ENCODE measurements at places on chromosomes 16 and 17.
A peak's percentile ranks its signal among the peaks of the same experiment; 100 is the strongest.

GRCh38 chr17:9436630-9437029 is 139.0 kb downstream of the STX8 start:
- no peak for DNase-seq
- H3K27me3 ChIP-seq: no peaks in the 10 kb centered on the region
- no peak overlapping the region for H3K4me3 ChIP-seq
- H3K4me1 ChIP-seq: peaks cover 5% of the 10 kb centered on the region
- peaks cover 2% of the 10 kb centered on the region for H3K36me3 ChIP-seq
- H3K27ac ChIP-seq: no peak overlapping the region

GRCh38 chr16:67447508-67448076 is 16.7 kb downstream of the HSD11B2 start:
- peak; percentile 38 for DNase-seq
- no peak overlapping the region for H3K4me3 ChIP-seq
- H3K27ac ChIP-seq: no peak overlapping the region
- H3K4me1 ChIP-seq: no peaks in the 10 kb centered on the region
- no peaks in the 10 kb centered on the region for H3K27me3 ChIP-seq

DNA sequence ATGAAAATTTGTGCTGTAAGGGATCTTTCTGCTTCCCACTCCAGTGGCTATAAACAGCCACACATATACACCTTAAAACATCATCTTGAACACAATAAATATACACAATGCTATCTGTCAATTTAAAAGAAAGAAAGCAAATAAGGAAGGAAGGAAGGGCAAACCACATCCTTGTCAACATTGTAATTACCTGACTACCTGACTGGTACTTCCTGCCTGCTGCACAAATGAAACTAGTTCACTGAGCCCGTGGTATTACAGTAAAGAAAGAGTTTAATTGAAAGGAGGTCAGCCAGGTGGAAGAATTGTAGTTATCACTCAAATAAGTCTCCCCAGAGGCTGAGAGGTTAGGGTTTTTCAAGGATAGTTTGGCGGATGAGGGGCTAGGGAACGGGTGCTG is 344.4 kb upstream of the ASIC2 start:
- no peaks in the 10 kb centered on the region for H3K36me3 ChIP-seq
- no peak overlapping the region for H3K4me3 ChIP-seq

DNA sequence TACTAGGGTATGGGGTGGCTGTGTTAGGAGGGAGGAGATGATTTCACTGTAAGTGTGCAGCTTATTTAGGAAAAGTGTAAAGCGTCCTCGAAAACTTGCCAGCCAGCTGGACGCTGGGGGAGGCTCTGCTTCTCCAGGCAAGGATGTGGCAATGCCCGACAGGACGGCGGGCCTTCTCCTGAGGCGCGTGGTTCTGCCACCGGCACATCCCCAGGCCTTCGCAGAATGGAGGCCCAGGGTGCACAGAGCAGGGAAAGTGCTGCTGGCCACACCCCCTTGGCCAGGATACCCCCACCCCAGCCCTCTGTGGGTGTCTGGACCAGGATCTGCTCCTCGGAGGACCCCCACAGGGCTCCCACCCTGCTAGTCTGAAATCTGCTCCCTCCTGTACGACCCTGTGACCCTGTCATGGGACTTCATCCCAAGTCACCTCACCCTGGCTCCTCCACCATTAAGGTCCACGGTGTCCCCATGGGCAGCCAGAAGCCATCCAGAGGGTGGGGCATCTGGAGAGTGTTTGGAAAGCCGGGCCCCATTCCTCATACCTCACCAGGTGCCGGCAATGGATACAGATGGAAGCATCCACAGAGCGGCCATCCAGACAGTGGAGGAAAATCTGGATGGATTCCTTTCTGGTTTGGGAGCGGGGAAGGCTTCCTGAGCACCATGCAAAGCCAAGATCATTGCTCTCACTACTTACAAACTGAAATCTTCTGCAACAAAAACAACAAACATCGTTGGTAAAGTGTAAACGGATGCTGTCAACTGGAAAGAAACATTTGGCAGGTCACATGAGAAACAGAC is 9.2 kb upstream of the SRRM2 start:
- H3K27me3 ChIP-seq: no peaks in the 10 kb centered on the region
- H3K27ac ChIP-seq: no peak overlapping the region
- no peaks in the 10 kb centered on the region for H3K4me1 ChIP-seq
- no peak overlapping the region for H3K4me3 ChIP-seq
- no peaks in the 10 kb centered on the region for H3K36me3 ChIP-seq

GRCh38 chr16:85979605-85980004 is 80.6 kb downstream of the IRF8 start:
- H3K4me3 ChIP-seq: no peak overlapping the region
- no peak overlapping the region for H3K27ac ChIP-seq
- DNase-seq: no peak
- H3K27me3 ChIP-seq: no peaks in the 10 kb centered on the region
- no peaks in the 10 kb centered on the region for H3K36me3 ChIP-seq

GRCh38 chr17:43768382-43768781 is 9.8 kb upstream of the SOST start:
- H3K4me1 ChIP-seq: peaks cover 68% of the 10 kb centered on the region
- H3K27ac ChIP-seq: no peak overlapping the region
- no peak overlapping the region for H3K4me3 ChIP-seq
- peak; percentile 53 for DNase-seq
- H3K36me3 ChIP-seq: peaks cover 14% of the 10 kb centered on the region

DNA sequence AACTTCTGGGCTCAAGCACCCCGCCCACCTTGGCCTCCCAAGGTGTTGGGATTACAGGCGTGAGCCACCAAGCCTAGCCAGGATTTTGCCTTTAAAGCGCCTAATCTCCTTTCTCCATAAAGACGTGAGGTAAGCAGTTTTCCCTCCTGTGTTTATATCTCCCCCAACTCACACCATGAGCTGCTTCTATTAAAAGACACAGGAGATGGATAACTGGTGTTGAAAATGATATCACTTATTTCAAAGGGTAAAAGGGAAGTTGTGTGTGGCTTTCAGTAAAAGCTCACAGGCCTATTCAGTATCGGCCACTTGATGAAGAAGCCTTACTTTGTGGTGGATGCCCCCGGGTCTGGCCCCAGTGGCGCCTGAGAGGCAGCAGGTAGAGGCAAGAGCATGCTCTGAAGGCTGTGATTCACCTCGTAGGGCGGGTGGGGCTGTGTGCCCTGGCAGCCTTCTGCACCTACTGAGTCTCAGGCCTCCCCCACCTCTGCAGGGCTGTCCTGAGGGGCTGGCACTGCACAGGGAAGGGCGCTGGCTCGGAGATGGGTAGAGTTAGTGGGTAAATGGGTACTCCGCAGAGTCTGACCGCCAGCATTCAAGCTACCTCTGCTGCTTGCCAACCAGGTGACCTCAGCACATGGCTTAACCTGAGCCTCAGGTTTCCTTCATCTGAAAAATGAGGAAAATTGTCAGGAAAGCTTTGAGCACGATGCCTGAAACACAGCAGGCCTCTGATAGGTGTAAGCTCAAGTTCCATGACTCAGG is 146.8 kb downstream of the CLEC16A start:
- H3K27ac ChIP-seq: no peak overlapping the region
- no peaks in the 10 kb centered on the region for H3K27me3 ChIP-seq
- H3K4me1 ChIP-seq: peaks cover 76% of the 10 kb centered on the region

- peak overlapping the region; percentile 96 for H3K4me3 ChIP-seq
- H3K4me1 ChIP-seq: peaks cover 19% of the 10 kb centered on the region
- DNase-seq: peak; percentile 83
- peaks cover 4% of the 10 kb centered on the region for H3K36me3 ChIP-seq
- no peaks in the 10 kb centered on the region for H3K27me3 ChIP-seq
- peak overlapping the region; percentile 93 for H3K27ac ChIP-seq
Measured at GRCh38 chr17:62064029-62064790, 868 bp downstream of the MED13 start.

DNA sequence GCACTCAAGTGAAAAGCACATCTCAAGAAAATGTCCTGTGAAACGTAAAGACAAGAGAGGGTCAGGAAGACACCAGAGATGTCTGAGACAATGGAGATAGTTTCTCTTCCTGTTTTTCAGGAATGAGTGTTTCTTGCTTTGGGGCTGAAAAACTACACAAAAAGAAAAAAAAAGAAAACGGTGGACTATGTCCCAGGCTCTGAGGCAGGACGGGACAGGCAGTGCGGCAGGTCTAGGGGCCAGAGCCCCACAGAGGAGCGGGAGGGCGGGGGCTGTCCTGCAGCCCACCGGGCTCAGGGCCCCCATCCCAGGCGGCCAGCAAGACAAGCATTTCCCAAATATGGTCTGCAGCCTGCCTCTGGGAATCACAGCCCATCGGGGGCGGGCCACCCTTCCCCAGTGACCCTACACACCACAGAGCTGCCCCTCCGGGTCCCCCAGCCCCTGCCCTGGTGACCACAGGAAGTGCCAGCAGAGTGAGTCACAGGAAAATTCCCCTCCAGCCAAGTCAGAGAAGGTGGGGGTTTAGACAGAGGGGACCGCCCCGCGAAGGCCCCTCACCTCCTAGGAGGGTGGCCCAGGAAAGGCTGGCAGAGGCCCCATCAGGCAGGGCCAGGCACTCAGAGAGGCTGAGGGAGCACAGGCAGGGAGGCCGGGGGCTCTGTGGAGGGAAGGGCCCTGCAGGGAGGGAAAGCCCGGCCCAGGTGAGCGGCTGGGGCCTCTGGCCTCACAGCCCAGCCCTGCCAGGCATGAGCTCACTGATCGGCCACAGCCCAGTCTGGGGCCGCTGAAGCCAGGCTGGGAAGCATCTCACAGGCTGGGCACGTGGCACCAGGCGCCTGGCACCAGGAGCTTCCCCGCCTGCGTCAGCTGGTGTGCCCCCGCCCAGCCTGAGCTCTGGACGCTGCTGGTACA is 6.3 kb downstream of the BCAR1 start:
- no peaks in the 10 kb centered on the region for H3K4me1 ChIP-seq
- H3K36me3 ChIP-seq: no peaks in the 10 kb centered on the region
- H3K27ac ChIP-seq: no peak overlapping the region
- peaks cover 21% of the 10 kb centered on the region for H3K27me3 ChIP-seq
- no peak overlapping the region for H3K4me3 ChIP-seq

- no peaks in the 10 kb centered on the region for H3K36me3 ChIP-seq
- H3K27ac ChIP-seq: no peak overlapping the region
- H3K4me1 ChIP-seq: no peaks in the 10 kb centered on the region
- H3K27me3 ChIP-seq: no peaks in the 10 kb centered on the region
Measured at GRCh38 chr16:52568983-52569690, 22.2 kb upstream of the TOX3 start.

DNA sequence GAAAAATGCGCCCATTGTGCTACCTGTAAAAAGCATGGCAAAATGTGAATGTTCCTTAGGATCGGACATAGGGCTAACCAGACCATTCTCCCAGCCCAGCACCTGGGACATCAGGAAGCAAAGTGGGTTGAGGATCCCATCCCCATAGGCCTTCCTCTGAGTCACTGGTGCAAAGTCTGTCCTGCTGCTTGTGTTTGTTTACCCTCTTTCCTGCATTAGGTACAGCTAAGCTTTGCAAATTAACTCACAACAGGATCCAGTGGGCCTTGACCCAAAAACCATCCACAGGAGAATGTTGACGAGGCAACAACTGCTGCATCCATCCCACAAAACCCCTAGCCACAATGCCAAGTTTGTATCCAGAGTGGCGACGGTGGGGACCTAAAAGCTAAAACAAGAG is 106.2 kb downstream of the GRIN2A start:
- H3K4me3 ChIP-seq: no peak overlapping the region
- DNase-seq: no peak
- H3K27ac ChIP-seq: no peak overlapping the region
- no peaks in the 10 kb centered on the region for H3K4me1 ChIP-seq

GRCh38 chr16:67598527-67598926 is 36.2 kb downstream of the CTCF start:
- DNase-seq: no peak
- H3K4me3 ChIP-seq: no peak overlapping the region
- peak overlapping the region; percentile 25 for H3K27ac ChIP-seq
- no peaks in the 10 kb centered on the region for H3K27me3 ChIP-seq
- H3K4me1 ChIP-seq: no peaks in the 10 kb centered on the region

DNA sequence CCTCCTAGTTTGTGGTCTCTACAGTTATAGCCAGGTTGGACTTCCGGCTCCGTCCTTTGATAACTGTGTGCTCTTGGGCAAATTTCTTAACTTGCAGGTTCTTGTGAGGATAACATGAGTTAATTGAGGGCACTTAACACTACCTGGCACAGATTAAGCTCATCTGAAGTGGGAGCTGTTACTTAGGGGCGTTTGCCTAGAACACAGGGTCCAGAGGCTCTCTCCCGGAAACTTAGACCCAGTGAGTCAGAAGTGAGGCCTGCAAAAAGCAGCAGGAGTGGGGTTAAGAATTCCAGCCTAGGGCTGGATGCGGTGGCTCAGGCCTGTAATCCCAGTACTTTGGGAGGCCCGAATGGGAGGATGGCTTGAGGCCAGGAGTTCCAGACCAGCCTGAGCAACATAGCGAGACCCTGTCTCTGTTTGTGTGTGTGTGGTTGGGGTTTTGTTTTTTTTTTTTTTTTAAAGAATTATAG is 1.4 kb downstream of the MVP start:
- DNase-seq: no peak
- no peak overlapping the region for H3K27ac ChIP-seq
- H3K27me3 ChIP-seq: no peaks in the 10 kb centered on the region
- peaks cover 12% of the 10 kb centered on the region for H3K36me3 ChIP-seq
- H3K4me1 ChIP-seq: peaks cover 17% of the 10 kb centered on the region

DNA sequence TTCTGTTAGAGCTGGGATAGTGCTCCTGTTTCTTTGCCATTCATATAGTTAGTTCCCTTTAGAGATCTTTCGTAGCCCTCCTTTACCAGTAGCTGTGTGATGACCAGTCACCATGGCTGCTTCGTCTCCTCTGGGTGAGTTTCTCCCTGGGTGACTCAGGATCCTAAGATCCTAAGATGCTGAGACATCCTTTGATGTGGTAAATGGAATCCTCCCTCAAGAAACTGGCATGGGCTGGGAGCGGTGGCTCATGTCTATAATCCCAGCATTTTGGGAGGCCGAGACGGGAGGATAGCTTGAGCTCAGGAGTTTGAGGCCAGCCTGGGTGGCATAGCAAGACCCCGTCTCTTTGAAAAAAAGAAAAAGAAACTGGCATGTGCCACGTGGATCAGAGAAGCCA is 5.9 kb downstream of the PHAF1 start:
- DNase-seq: no peak
- peaks cover 10% of the 10 kb centered on the region for H3K4me1 ChIP-seq
- peaks cover 4% of the 10 kb centered on the region for H3K36me3 ChIP-seq
- no peak overlapping the region for H3K27ac ChIP-seq

- H3K4me1 ChIP-seq: no peaks in the 10 kb centered on the region
- H3K27me3 ChIP-seq: no peaks in the 10 kb centered on the region
- DNase-seq: no peak
Measured at GRCh38 chr16:1950047-1950446, 4.4 kb downstream of the RPL3L start.

GRCh38 chr17:57170866-57171265 is 85.5 kb upstream of the MSI2 start:
- H3K36me3 ChIP-seq: no peaks in the 10 kb centered on the region
- H3K4me1 ChIP-seq: no peaks in the 10 kb centered on the region
- no peaks in the 10 kb centered on the region for H3K27me3 ChIP-seq
- DNase-seq: no peak

GRCh38 chr17:78225088-78225865 is 6.2 kb upstream of the TMEM235 start:
- H3K27ac ChIP-seq: no peak overlapping the region
- no peak overlapping the region for H3K4me3 ChIP-seq
- H3K36me3 ChIP-seq: no peaks in the 10 kb centered on the region
- no peak for DNase-seq
